ENCODE measurements at places on chromosomes 12 and 14. TPM values are rescaled to one million over a fixed set of nuclear protein-coding genes. Genes with fewer than 3 reads are reported as not detected.

DNA sequence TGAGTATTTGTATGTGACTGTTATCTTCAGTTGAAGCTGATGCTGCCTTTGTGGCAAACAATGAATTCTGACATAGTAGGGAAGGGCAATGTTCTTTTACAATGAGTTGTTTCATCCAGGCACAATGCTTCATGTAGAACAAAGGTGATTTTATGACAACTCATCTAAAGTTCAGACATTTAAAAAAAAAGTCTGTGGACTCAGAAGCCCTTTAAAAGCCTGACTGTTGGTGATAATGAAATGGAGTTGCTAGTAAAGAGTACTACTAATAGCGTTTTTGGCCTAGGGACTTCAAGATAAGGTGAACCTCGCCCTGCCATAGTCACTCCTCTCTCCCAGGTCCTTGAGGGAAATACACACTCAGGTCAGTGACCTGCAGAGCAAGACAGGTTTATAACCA lies 105.1 kb downstream of the AKAP6 start:
- no peaks in the 10 kb centered on the region for H3K27me3 ChIP-seq
- DNase-seq, result no peak
- no peak overlapping the region for H3K4me3 ChIP-seq
- no peaks in the 10 kb centered on the region for H3K36me3 ChIP-seq

DNA sequence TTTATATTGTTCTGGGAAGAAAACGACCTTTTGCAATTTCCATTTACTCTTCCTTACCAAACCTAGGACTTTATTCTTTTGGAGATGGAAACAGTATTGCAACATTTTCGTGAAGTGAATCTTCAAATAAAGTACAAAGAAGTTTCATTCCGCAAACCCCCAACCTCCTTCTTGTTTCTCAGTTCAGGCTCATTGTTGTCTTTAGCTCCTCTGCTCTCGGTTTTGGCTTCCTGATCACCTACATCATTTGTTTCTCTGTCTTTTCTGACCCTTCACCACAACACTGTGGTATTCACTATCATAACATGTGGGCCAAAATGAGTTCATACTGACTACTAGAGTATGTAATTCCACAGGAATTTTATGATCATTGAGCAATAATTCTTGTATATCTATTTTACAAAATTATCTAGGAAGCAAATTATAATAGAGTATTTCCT lies 266.8 kb downstream of the ADAMTS20 start:
- H3K27ac ChIP-seq, result peak overlapping the region; percentile 21
- H3K27me3 ChIP-seq, result no peaks in the 10 kb centered on the region
- H3K4me3 ChIP-seq, result no peak overlapping the region
- no peaks in the 10 kb centered on the region for H3K36me3 ChIP-seq
- H3K4me1 ChIP-seq, result peaks cover 17% of the 10 kb centered on the region

DNA sequence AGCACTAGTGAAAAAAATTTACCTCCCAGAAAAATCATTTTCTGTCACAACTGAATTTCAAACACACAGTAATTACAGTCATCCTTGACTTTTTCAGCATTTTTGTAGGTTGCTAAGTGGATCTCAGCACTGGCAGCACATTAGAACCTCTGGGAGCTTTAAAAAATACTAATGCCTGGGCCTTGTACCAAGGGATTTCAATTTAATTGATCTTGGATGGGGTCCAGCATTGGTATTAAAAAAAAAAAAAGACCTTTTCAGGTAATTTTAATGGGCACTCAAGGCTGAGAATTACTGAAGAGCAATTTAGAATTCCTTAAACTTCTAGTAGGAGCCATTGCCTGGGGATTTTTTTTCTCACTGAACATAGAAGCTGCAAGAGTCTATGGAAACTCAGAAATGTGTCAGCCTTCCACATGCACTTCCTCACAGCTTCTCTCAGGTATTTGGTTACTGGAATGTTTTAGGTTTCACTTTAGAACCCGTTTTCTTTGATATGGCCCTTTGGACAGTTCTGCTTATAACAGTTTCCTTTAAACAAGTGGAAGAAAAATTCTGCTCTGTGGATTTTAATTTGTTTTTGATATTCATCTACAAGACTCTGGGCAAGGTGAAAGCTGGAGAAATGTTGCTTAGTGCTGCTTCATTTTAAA lies 88.5 kb upstream of the DACT1 start:
- H3K27ac ChIP-seq, result no peak overlapping the region
- DNase-seq, result peak; percentile 7
- H3K27me3 ChIP-seq, result no peaks in the 10 kb centered on the region
- H3K4me1 ChIP-seq, result no peaks in the 10 kb centered on the region

GRCh38 chr12:94597268-94597667 lies 53.1 kb downstream of the TMCC3 start:
- no peak overlapping the region for H3K4me3 ChIP-seq
- H3K27me3 ChIP-seq, result peaks cover 9% of the 10 kb centered on the region
- H3K27ac ChIP-seq, result no peak overlapping the region
- no peak for DNase-seq
- H3K4me1 ChIP-seq, result no peaks in the 10 kb centered on the region
- H3K36me3 ChIP-seq, result no peaks in the 10 kb centered on the region

DNA sequence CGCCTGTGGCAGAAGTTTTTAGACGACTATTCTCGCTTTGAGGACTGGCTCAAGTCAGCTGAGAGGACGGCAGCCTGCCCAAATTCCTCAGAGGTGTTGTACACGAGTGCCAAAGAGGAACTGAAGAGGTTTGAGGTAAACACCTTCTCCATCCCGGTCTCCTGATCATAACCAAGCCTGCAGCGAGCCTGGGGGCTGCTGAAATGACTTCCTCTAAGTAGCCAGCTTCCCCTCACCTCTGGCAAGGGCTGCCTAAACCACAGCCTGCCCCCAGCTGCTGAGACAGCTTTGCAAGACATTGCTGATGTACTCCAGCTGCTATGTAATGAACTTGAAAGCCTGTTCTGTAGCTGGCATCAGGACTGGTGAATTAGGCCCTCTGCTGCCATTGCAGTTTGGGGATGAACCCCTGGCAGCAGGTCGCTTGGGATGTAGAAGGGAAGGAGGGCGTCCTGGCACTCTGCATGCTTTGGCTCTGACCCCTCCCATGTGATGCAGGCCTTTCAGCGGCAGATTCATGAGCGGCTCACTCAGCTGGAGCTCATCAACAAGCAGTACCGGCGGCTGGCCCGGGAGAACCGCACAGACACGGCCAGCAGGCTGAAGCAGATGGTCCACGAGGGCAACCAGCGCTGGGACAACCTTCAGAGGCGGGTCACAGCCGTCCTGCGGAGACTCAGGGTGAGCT lies 84.6 kb downstream of the ESR2 start:
- no peak overlapping the region for H3K27ac ChIP-seq
- peaks cover 9% of the 10 kb centered on the region for H3K4me1 ChIP-seq
- peaks cover 6% of the 10 kb centered on the region for H3K36me3 ChIP-seq
- no peaks in the 10 kb centered on the region for H3K27me3 ChIP-seq

GRCh38 chr12:47556261-47557030 lies 149.4 kb downstream of the RPAP3 start:
- no peaks in the 10 kb centered on the region for H3K4me1 ChIP-seq
- peaks cover 18% of the 10 kb centered on the region for H3K27me3 ChIP-seq
- H3K36me3 ChIP-seq, result no peaks in the 10 kb centered on the region
- no peak overlapping the region for H3K27ac ChIP-seq
- no peak for DNase-seq
- H3K4me3 ChIP-seq, result no peak overlapping the region

- H3K27ac ChIP-seq, result no peak overlapping the region
- no peak for DNase-seq
- H3K4me3 ChIP-seq, result no peak overlapping the region
- no peaks in the 10 kb centered on the region for H3K36me3 ChIP-seq
Measured at GRCh38 chr14:86707071-86707470, 1177.1 kb downstream of the FLRT2 start.

RFLNA gene
- polyA plus RNA-seq, result not detected

- no peak overlapping the region for H3K4me3 ChIP-seq
- H3K27ac ChIP-seq, result no peak overlapping the region
- H3K27me3 ChIP-seq, result no peaks in the 10 kb centered on the region
- no peaks in the 10 kb centered on the region for H3K36me3 ChIP-seq
Measured at GRCh38 chr14:97791906-97792305, 994.7 kb downstream of the VRK1 start.

TSHR gene
- polyA plus RNA-seq, result not detected

DNA sequence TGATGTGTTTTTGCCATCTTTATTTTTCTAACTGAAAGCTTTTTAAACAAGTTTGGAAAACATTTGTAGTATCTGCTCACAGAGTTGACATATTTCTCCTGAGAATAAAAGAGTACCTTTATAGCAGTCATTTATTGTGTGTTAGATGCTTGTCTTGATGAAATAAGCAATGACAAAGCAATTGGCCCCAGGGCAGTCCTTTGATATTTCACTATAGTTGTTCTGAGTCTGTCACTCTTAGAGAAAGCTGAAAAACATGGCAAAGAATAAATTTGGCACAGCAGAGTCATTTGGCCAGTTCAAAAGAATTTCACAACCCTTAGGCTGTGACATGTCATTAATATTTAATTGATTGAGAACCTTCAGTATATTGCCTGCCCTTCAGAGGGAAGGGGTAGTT lies 166.2 kb downstream of the PTPRO start:
- no peak for DNase-seq
- H3K27ac ChIP-seq, result no peak overlapping the region
- no peaks in the 10 kb centered on the region for H3K4me1 ChIP-seq
- peaks cover 3% of the 10 kb centered on the region for H3K27me3 ChIP-seq
- H3K4me3 ChIP-seq, result no peak overlapping the region

DNA sequence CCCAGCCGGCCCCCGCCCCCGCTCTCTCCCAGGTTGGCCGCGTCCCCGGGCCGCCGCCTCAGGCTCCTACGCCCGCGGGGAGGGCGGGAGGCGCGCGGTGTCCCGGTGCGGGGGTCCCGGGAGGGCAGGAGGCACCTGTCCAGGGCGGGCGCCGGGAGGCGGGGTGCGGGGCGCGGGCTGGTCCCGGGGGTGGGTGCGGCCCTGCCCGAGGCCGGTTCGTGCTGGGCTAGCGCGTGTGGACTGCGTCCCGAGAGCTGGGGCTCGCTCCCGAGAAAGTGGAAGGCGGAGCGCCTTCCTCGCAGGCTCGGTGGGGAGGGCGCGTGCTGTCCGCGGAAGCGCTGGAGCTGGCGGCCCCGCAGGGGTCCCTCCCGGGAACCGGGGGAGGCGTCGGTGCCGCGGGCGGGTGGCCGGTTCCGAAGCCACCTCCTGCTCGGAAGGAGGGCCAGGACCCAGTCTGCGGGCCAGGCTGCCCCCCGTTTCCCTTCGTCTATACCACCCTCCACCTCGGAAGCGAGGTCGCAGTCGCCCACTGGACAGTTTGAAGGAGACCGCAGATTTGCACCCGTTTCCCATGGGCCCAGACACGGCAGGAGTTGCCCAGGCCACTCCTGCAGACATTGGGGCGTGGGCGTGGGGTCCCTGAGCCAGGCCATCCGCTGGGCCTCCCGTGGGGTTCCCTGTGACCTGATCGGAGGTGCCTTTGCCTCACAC lies 636 bp downstream of the ZFYVE21 start:
- DNase-seq, result no peak
- H3K27ac ChIP-seq, result peak overlapping the region; percentile 43
- peak overlapping the region; percentile 83 for H3K4me3 ChIP-seq
- no peaks in the 10 kb centered on the region for H3K27me3 ChIP-seq
- peaks cover 10% of the 10 kb centered on the region for H3K4me1 ChIP-seq

DNA sequence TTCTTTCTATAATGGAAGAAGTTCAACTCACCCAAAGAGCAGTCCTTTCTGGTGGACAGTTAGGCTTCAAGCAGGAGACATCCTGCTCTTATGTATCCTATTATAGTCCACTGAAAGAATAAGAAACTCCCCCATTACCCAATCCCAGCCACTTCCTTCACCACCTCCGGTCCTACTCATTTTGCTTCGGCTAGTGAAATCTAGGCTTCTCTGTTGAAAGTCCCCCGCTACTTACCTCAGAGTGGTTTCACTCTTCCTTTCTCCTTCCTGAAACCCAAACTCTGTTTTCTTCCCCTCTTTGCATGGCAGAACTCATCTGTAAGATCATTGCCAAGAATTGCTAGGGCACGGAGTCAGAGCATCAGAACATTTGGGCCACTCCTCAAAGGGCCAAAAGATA lies at the start of gene GPR84:
TSS of gene GPR84 (minus strand) at position 74 of the 400 bp plus-strand sequence. CDS start 635 bp downstream, outside the sequence.
- H3K36me3 ChIP-seq, result no peaks in the 10 kb centered on the region
- H3K27ac ChIP-seq, result no peak within 1 kb of the TSS
- DNase-seq, result no peak

DNA sequence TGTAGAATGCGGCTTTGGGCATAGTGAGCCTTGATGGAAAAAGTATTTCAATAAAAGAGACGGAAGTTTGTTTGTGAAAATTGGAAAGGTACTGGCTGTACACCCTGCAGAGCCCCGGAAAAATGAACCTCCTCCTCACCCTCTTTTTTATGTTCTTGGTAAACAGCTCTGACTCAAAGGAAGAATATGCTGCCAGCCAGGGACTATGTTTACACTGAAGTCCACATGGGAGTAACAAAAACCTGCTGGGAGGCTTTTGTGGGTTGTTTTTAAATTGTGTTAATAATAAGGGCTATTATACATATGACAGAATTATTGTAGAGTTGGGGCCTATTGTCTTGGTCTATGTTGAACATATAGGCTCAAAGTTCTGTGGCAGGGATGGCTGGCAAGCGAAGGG lies 70.7 kb downstream of the TTC8 start:
- no peak overlapping the region for H3K27ac ChIP-seq
- H3K36me3 ChIP-seq, result no peaks in the 10 kb centered on the region
- no peak overlapping the region for H3K4me3 ChIP-seq
- peaks cover 1% of the 10 kb centered on the region for H3K4me1 ChIP-seq
- H3K27me3 ChIP-seq, result no peaks in the 10 kb centered on the region
- DNase-seq, result peak; percentile 80

- no peak overlapping the region for H3K27ac ChIP-seq
- H3K27me3 ChIP-seq, result no peaks in the 10 kb centered on the region
- no peaks in the 10 kb centered on the region for H3K4me1 ChIP-seq
Measured at GRCh38 chr14:74685056-74685455, 27.8 kb downstream of the AREL1 start.

- no peak overlapping the region for H3K27ac ChIP-seq
- H3K4me3 ChIP-seq, result no peak overlapping the region
- no peaks in the 10 kb centered on the region for H3K27me3 ChIP-seq
- no peak for DNase-seq
Measured at GRCh38 chr12:131836714-131837397, 8.7 kb downstream of the MMP17 start.

OR6C2 gene
- polyA plus RNA-seq, result not detected

Data from IMR-90 (cell line).